Tongue (tissue), 3 donors: ENCODE measurements at places on chromosomes 13 and 19.
A peak's percentile ranks its signal among the peaks of the same experiment; 100 is the strongest.

GRCh38 chr13:109348519-109349258, 437.7 kb downstream of the IRS2 start:
- no peak for DNase-seq

DNA sequence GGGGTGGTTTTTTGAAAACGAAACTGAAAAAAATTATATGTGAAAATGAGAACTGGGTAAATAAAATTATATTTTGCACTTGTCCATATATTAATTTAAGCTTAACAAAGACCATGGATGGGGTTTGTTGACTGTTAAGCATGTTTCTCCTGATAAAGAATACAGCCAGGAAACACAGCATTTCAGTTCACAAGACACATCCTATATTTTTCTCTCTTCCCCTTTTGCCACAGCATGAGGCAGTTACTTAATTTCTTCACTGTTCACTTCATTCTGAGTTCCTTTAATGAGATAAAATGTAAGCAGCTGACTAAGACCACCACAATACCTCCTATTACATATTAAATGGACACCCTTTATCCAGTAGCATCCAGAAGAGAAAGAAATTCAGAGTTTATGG, 64.0 kb downstream of the RXFP2 start:
- DNase-seq: no peak

GRCh38 chr19:18460900-18461299, 23.0 kb upstream of the ISYNA1 start:
- no peak for DNase-seq

GRCh38 chr19:54462655-54463530, 685 bp downstream of the LENG9 start:
- peak; percentile 69 for DNase-seq

DNA sequence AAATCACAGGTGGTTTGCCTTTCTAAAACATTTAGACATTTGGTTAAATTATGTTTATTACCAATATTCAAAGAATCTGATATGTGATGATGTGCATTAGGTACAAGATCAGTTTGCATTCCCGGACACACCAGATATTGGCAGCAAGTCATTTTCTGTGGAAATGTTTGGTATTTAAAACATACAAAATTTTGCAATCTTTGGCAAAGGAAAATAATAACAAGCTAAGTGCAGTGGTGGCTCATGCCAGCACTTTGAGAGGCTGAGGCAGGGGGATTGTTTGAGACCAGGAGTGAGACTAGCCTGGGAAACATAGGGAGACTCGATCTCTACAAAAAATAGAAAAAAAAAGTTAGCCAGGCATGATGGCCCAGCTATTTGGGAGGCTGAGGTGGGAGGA, 29.1 kb upstream of the TSC22D1 start:
- no peak for DNase-seq

GRCh38 chr13:33245505-33246158, 39.9 kb downstream of the STARD13 start:
- no peak for DNase-seq

- DNase-seq: peak; percentile 68
Observed at GRCh38 chr13:103246581-103247200, 180.5 kb upstream of the SLC10A2 start.

- peak; percentile 28 for DNase-seq
Observed at GRCh38 chr13:105848494-105848893, 687.0 kb downstream of the EFNB2 start.

DNA sequence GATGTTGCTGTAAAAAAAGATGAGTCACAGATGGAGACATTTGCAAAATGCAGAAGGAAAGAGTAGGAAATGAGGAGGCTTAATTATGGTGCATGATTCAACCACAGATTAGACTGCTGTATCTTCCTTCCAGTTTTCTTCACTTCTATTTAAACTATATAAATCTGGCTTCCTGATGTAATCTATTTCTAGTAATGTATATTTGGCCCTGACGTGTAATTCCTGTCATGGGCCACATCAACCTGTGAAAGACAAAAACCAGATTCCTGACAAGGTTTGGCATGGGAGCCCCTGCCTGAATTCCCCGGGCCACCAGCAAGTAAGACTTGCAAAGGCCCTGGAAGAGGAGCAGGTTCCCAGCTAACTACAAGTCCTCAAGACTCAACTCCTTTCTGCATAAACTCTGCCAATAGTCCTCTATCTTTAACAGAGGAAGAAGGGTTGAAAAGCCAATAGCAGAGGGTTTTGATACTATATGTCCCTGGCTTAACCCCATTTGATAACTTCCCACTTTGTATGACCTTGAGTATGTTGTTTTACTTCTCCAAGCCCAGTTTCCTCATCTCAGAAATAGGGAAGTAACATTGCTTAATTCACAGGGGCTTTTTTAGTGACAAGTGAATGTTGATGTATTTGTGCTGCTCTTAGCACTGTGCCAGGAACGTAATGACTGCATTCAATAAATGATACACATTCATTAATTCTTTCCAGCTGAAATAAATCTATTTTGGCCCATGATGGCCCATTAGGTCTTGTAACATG, 172.7 kb downstream of the SPRY2 start:
- DNase-seq: peak; percentile 44

DNA sequence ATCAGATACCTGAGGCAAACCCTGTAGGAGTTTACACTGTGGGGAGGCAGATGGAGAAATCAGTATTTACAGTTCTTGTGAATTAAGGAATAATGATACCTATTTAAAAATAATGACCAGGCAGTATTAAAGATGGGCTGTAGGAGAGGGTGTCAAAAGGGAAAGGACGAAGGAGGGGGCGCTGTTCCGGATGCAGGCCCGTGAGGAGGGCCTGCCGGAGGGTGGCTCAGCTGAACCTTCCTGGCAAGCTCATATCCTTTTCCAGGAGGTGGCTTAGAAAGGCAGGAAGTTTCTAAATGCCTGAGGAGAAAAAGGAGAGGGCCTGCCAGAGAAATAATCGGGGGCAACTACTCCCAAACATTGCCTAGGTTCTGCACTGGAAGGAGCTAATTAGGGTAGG, 46.6 kb downstream of the MBNL2 start:
- DNase-seq: no peak

DNA sequence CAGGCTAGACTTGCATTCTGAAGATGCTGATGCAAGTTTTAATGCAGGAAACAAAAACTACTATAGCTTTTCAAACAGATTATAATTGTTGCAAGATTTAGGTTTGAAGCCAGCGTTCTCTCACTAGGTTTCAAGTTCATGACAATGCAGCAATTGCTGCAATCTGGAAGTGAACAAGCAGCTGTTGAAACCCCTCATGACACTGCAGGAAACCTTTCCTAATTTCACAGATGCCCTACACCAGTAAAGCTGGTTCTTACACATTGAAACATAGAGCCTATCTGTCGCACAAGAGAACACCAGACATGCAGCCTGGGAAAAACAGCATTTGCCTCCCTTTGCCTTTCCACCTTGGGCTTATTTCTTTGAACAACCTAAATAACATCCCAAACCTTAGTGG, 1737.2 kb upstream of the MIR17HG start:
- DNase-seq: peak; percentile 22

GRCh38 chr13:85528491-85529217, 270.6 kb downstream of the SLITRK6 start:
- DNase-seq: peak; percentile 32

DNA sequence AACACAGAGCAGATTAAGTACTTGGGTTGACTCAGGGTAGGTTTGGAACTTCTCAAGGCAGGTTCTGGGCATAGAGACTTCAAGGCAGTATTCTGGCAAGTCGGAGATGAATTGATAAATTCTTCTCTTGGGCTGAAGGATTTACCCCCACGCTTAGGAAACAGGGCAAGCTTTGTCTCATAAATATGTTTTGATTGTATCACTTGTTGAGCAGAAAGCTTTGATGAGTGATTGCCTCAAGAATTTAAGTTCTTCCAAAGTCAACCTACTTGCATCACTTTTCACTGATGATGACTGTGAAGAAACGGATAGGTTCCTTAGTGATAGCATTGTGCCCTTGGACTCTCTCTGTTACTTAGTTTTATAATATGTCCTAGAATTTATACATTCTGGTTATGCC, 258.6 kb upstream of the DACH1 start:
- DNase-seq: no peak
